MG63 (cell line): ENCODE measurements at places on chromosomes 4 and X.

DNA sequence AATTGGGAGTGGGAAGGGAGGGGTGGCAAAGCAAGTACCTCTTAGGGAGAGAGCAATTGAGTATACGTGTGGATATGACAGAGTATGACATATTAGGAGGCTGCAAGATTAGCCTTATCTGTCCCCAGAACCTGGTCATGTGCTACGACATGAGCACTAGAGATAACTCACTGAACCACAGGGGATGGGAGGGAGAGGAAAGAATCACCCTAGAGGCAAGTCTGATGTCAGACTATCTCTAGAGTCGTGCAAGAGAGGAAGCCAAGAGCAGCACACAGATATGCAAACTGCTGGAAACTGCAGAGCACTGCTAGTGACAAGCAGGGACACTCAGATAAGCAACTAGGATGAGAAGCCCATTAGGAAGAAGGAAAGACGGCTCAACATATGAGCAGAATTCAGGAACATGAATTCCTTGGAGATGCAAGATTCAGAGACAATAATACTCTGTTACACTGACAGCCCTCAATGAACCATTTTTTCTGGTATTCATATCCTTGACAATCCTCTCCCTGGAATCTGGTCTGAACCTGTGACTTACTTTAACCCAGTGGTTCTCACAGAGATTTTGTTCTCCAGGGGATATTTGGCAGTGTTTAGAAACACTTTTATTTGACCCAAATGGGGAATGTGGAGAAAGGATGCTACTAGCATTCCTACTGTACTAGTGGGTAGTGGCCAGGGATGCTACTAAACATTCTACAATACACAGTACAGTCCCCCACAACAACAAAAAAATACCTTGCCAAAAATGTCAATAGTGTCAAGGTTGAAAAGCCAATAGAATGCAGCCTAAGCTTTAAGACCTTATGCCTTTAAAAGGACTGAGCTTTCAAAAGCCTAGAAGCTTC, 84.0 kb upstream of the BMP2K start:
- no peak for DNase-seq

GRCh38 chr4:103365285-103365684, 167.1 kb upstream of the CENPE start:
- DNase-seq, result no peak

GRCh38 chrX:148498067-148498466, 2.4 kb upstream of the AFF2 start:
- DNase-seq, result no peak

- DNase-seq, result no peak
These were observed 10.3 kb downstream of the LAP3 start for GRCh38 chr4:17587094-17587822.

GRCh38 chrX:65723706-65724105, 56.3 kb downstream of the MSN start:
- no peak for DNase-seq

GRCh38 chr4:53935780-53936179, 128.6 kb downstream of the CHIC2 start:
- no peak for DNase-seq

GRCh38 chrX:49102190-49102589, 21.3 kb downstream of the GPKOW start:
- no peak for DNase-seq
